HS-27A (cell line): ENCODE measurements at places on chromosomes 7 and 10.

GRCh38 chr7:98322331-98323270 lies 41.1 kb downstream of the BRI3 start:
- no peak for DNase-seq

GRCh38 chr10:127073666-127074065 lies 122.7 kb downstream of the INSYN2A start:
- DNase-seq, result no peak

GRCh38 chr7:76515999-76516443 lies 5.7 kb downstream of the UPK3B start:
- DNase-seq, result no peak

DNA sequence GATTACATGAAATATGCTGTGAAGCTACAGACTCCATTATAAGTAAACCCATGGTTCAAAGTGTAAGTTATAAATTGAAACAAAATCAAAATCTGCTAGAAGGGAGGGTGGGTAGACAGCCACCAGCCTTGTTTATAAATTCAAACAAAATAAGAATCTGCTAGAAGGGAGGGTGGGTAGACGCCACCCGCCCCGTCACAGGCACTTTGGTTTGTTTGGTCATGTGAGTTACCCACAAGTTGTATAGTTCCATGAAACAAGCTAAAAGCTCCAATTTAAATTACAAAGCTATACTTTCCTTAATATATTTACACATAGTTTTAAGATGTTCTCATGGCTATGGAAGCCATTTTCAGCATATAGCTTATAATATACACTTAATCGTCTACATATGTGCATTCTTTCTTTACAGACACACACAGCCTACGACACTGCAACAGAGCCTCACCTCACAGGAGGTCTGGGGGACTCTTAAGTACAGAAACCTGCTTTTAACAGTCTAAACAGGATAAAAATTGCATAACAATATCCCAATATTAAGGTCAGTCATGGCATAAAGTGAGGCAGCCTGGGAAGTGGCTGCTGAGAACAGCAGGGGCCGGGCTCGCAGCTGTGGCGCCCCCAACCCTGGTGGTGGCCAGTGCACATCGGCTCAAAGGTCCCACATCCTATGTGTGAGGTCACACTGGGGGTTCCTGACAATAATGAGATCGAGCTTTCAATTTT lies 28.1 kb upstream of the NCAPG2 start:
- no peak for DNase-seq

DNA sequence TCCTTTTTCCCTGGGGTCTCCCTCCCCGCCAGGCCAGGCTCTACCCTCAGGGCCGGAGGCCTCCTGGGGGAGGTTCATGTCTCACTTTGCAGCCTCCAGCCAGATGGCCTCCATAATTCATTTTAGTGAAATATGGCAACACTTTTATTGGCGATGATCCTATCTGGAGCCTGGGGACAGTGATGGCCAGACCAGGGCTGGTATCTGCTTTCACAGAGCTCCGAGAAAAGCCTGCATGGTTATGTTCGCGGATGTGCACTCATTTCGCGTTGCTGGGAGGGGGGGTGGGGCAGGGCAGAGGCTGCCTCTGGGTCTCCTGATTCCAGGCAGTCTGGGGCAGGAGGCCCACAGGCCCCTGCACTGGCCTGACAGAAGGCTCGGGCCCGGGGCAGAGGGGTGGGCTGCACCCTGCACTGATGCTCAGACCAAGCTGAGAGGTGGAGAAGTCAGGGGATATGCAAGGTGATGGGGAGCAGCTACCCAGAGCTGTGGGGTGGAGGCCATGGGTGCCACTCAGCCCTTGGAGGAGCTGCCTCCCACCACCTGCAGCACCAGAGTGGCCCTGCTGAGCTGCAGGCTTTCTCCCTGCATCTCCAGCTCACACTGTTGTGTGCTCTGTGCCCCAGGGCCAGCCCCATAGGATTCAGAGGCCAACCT lies 85.3 kb upstream of the RET start:
- DNase-seq, result no peak

DNA sequence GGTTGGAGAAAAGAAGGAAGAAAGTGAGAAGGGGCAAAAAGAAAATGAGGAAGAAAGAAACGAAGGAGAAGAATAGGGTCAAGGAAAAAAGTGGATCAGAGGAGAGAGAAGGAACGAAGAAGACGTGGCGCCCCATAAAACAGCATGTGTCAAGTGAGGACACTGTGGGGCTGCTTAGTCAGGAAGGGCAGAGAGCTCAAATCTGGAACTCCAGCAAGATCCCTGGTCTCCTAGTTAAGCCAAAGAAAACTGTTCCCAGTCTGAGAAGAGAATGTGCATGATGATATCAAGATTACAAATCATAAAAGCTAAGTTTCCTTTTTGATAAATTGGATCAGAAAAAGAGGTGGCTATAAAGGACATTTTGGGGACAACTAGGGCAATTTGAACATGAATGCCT lies 33.0 kb downstream of the CREB3L2 start:
- DNase-seq, result no peak

DNA sequence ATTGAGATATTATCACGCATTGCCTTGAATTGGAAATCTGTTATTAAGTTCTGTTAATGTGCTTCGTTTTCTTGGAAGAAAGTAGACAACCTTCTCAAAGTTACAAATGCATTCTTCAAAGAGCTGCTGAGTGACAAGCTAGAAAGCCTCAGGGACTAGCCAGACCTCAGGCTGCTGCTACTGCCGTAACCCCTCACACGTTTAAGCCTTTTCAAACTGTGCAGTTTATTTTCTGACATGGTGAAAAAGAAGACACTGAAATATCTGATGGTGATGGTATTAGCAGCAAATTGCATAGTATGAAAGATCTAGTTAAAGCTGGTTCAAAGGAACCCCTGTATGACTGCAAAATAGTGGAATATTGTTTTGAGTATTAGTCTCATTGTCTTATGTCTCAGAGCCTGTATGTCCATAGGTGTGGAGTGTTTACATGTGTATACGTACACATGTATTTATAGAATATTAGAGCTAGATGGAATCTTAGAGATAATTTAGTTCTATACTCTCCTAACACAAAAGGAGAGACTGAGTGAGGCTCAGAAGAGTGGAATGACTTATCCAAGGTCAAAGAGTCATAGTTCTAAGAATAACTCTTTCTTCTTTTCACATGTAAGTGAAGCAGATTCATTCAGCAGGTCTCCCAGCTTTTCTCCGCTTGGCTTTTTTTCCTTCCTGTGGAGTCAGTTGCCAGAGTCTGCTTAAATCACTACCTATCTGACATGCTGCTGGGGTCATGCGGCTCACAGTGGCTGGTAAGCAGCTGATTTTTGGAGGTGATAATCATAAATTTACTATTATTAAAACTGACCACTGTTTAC lies 431.9 kb downstream of the PLXDC2 start:
- DNase-seq, result no peak

DNA sequence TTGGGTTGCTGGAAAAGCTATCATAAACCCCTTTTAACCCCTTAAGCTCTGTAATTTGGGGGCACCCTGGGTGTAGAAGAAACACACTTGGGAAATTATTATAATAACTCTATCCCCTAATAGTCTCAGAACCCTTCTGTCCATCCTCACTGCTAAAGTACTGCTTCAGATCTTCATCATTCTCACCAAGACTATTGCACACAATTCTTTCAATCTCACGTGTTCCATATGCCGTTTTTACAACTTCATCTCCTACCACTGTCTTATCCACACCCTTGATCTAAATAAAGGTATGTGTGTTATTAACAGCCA lies 15.8 kb downstream of the ANKRD22 start:
- no peak for DNase-seq

GRCh38 chr7:92835261-92835850 lies 1.0 kb downstream of the CDK6 start:
- no peak for DNase-seq

- no peak for DNase-seq
Observed at GRCh38 chr10:24952707-24953645, 570 bp upstream of the PRTFDC1 start.

- no peak for DNase-seq
Observed at GRCh38 chr10:66144016-66144415, 781.8 kb upstream of the LRRTM3 start.

- no peak for DNase-seq
Observed at GRCh38 chr7:106205621-106206222, 79.1 kb downstream of the NAMPT start.

DNA sequence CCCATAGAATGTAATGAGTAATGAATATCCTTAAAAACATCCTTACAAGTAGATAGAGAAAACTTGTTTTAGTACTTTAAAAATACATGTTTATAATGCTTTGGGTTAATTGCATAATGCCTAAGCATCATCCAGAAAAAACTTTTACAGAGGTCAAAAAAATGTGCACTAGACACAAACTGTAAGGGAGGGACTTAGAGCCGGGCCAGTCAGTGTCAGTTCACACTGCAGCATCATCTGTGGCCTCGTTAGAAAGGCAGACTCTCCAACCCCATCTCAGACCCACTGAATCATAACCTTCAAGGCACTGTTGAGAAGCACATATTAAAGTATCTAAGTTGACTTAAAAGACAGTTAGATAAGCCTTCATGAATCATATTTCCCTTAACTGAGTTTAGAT lies 230.1 kb upstream of the PRPS1L1 start:
- no peak for DNase-seq

GRCh38 chr10:112672706-112673105 lies 225.7 kb downstream of the VTI1A start:
- no peak for DNase-seq

DNA sequence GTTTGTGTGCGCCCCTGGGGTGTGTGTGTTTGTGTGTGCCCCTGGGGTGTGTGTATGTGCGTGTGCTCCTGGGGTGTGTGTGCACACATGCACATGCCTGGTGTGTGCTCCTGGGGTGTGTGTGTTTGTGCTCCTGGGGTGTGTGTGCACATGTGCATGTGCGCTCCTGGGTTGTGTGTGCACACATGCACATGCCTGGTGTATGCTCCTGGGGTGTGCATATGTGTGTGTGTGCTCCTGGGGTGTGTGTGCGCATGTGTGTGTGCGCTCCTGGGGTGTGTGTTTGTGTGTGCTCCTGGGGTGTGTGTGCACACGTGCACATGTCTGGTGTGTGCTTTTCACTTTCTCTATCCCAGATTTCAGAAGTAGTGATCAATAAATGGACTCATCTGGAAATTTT lies 321.0 kb downstream of the WDR37 start:
- no peak for DNase-seq

- DNase-seq, result no peak
Observed at GRCh38 chr10:21015851-21016250, 118.7 kb upstream of the NEBL start.

DNA sequence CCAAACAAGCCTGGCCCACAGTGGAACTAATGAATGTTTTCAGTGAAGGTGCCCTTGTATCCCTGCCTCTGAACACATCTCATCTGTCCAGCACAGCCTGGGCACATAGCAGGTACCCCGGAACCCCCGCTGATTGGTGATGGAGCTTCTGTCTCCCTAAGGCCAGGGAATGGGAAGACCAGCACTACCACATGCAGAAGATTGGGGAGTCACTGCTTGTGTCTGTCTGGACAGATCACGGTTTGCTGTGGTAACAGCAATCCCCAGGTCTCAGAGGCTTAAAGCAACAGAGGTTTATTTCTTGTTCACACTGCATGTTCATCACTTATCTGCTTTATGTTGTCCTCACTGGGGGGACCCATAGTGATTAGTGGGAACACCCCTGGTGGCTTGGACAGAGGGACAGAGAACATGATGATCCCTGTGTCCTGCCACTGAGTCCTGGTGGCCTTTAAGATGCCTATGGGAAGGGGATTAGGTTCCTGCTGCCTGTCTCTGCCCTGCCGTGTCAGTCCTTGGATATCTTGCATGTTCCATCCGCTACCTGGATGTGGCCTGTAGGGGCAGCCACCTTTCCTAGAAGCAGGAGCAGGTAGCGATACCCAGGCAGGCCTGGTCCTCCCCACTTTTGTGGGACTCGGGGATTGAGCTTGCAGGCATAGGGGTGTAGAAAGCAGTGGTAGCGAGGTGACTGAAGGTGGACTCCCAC lies 3.6 kb downstream of the TSPAN14 start:
- DNase-seq, result no peak

- no peak for DNase-seq
Observed at GRCh38 chr10:102504179-102504975, 605 bp downstream of the SUFU start.

DNA sequence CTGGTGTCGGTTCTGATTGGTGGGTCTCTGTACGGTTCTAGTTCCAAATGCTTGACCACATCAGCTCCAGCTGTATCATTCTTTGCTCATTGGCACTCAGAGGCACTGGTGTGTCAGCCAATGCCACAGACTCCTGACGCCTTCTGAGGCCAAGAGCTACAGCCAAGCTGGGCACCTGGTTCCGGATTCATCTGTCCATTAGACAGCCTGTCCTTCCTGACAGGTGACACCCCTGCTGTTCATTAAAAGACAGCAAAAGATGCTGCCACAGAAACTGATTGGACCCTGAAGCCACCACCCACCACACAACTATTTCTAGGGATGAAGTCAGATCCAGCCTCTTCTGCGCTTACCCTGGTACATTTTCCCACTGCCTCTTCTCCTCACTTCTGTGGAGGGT lies 35.6 kb downstream of the COL13A1 start:
- DNase-seq, result no peak

- no peak for DNase-seq
Observed at GRCh38 chr7:26423436-26423835, 131.8 kb downstream of the SNX10 start.

DNA sequence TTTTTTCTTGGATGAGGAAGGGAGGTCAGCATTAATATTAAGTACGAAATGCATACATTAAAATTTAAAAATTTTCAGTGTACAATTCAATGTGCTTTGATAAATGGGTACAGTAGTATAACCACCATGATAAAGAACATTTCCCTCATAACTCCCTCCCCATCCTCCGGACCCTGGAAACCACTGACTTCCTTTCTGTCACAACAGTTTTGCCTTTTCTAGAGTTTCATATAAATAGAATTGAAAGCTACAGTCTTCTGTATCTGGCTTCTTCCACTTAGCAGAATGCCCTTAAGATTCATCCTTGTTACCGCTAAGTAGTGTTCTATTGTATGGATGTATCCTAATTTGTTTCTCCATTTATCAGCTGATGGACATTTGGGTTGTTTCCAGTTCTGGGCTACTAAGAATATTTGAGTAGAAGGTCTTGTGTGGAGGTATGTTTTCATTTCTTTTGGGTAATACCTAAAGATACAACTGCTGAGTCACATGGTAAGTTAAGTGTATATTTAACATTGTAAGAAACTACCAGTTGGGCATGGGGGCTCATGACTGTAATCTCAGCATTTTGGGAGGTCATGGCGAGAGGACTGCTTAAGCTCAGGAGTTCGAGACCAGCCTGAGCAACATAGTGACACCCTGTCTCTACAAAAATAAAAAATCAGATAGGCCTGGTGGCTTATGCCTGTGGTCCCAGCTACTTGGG lies 30.8 kb downstream of the ABI1 start:
- no peak for DNase-seq

GRCh38 chr10:89153116-89153515 lies 54.0 kb downstream of the CH25H start:
- DNase-seq, result no peak

GRCh38 chr10:132663666-132664365 lies 122.1 kb downstream of the NKX6-2 start:
- DNase-seq, result no peak
